ENCODE measurements at places on chromosomes 3 and 15. TPM values are rescaled to one million over a fixed set of nuclear protein-coding genes. Genes with fewer than 3 reads are reported as not detected.

Gene CYP1A2
- total RNA-seq = not detected

Gene SEMA3B
- 6.4 TPM for total RNA-seq

Gene C3orf20
- total RNA-seq = not detected

Gene EBLN2
- total RNA-seq = 4.4 TPM

Gene GMNC
- total RNA-seq = not detected

Gene SH2D7
- not detected for total RNA-seq

Gene P2RY14
- total RNA-seq = not detected

Gene RTP1
- 6.6 TPM for total RNA-seq

Gene GNAI2
- 218 TPM for total RNA-seq

Gene ATXN7
- 21.5 TPM for total RNA-seq

Gene TRNT1
- 49.2 TPM for total RNA-seq

Gene SLC7A14
- total RNA-seq = 0.42 TPM

Gene WDR76
- 31.1 TPM for total RNA-seq

Gene PLA2G4D
- 0.33 TPM for total RNA-seq

Gene TRIM42
- total RNA-seq = not detected

Gene SHISA5
- total RNA-seq = 174 TPM

DNA sequence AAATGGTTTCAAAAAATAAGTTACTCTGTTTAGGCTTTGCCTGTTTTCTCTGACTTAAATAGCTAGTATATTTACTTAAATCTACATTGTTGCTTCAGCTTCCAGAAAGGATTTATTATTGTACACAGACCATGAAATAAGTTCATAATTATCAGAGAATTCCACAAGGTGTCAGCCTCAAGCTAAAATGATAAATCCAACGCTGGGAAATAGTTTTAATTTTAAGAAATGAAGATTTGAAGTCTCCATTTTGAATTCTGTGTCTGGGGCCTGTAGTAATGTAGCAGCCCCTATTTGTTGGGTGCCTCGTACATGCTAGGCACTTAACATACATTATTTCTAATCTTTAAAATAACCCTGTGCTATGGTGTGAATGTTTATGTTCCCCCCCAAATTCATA, 92.6 kb upstream of the KCNMB2 start:
- DNase-seq = no peak

DNA sequence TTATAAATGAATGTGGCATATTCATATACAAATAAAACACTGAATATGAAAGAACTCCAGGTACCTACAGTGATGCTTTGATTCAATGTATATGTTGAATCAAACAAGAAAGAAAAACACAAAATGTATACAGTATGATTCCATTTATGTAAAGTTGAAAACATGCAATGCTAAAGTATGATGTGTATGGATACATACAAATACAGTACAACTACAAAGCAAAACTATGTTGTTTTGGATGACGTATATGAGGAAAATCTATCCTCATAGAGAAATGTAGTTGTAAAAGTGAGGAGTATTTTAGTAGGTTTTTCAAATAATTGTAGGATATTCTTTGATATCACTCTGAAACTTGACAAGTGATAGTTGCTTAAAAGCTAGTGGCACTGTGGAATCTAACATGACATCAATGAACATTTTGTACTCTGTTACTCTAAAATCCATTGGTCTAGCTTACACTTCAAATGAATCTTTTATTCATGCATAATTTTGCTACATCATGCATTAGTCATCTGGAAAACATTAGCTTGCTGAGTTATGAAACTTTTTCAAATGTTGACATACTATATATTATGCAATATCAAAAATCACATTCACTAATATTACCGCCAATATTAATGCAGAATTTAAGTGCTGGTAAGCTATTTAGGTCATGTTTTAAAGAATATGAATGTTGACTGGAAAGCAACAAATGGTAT, 278.1 kb upstream of the CHRNA7 start:
- no peak for DNase-seq

- DNase-seq = no peak
Observed at GRCh38 chr15:80744826-80745225, 34.3 kb upstream of the CEMIP start.

GRCh38 chr15:92822216-92823144, 77.6 kb upstream of the CHD2 start:
- DNase-seq = no peak

DNA sequence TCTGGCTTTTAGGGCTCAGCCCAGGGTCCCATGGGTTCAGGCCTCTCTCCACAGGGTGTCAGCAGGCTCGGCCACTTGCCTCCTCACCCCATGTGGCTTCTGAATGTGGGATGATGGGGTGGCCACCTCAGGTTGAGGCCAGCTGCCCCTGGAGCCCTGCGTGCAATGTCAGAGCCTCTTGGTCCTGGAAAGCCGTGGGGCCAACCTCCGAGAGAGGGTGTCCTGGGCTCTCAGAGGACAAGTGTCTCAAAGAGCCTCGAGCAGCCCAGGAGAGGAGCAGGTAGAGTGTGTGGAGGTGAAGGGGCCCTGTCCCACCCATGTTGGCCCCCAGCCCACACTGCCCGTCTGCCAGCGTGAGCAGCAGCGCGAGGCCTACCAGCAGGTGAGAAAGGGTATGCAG, 86.0 kb downstream of the PLXNA1 start:
- no peak for DNase-seq

- no peak for DNase-seq
Observed at GRCh38 chr3:64848127-64848800, 160.5 kb upstream of the ADAMTS9 start.

GRCh38 chr3:72814308-72814707, 33.9 kb downstream of the SHQ1 start:
- DNase-seq = no peak

- peak; percentile 91 for DNase-seq
Observed at GRCh38 chr15:78739996-78740903, 71.0 kb downstream of the ADAMTS7 start.

DNA sequence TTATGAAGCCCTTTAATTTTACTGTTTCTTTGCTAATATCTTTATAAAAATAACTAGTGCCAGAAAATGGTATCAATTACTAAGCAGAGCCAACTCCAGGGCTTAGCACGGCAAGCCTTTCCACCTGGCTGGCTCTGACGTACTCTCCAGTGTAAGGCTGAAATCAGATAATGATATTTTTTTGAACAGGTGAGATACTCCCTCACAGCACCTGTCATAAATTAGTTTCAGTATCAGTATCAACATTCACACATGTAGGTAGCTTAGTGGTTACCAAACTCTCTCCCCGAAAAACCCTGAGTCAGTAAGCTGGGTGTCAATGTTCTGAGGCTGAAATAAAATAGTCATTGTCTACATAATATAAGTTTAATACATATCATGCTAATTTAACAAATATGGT, 710.1 kb downstream of the SQOR start:
- no peak for DNase-seq

DNA sequence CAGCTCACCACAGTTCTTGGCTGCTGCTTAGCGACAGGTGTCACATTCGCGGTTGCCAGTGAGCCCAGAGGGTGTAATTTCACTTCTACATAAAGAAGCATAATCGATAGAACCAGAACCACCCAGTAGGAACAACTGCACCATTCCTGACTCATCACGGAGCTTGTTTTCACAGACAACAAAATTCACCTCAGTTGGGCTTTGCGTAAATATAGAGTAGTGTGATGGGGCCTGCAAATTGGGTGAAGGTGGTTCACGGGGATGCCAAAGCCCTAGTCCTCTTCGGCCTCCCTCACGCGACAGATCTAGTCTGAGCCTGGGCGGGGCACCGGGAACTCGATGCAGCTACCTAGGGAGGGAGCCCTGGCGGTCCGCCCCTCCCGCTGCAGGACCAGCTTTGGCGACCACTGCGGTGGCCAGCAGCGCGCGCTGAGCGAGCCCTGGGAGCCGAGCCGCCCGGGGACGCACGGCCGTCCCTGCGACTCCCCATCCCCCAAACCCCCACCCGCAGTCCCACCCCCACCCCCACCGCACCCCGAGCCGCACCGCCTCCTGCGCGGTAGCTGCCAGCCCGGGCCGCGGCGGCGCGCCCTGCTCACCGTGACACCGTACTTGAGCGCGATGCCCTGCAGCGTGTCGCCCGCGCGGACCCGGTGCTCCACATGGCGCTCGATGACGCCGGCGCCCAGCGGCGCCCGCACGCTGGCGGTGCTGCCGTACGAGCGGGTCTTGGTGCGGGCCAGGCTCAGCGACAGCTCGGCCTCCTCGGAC, 519 bp downstream of the LYSMD2 start:
- DNase-seq = peak; percentile 60

GRCh38 chr3:14631687-14632441, 19.7 kb upstream of the CCDC174 start:
- no peak for DNase-seq

GRCh38 chr3:149933008-149933407, 37.7 kb downstream of the PFN2 start:
- no peak for DNase-seq

- DNase-seq = no peak
Observed at GRCh38 chr3:136465296-136465695, 215.2 kb downstream of the PCCB start.

GRCh38 chr15:43920254-43920600, 93.4 kb downstream of the WDR76 start:
- DNase-seq = no peak

DNA sequence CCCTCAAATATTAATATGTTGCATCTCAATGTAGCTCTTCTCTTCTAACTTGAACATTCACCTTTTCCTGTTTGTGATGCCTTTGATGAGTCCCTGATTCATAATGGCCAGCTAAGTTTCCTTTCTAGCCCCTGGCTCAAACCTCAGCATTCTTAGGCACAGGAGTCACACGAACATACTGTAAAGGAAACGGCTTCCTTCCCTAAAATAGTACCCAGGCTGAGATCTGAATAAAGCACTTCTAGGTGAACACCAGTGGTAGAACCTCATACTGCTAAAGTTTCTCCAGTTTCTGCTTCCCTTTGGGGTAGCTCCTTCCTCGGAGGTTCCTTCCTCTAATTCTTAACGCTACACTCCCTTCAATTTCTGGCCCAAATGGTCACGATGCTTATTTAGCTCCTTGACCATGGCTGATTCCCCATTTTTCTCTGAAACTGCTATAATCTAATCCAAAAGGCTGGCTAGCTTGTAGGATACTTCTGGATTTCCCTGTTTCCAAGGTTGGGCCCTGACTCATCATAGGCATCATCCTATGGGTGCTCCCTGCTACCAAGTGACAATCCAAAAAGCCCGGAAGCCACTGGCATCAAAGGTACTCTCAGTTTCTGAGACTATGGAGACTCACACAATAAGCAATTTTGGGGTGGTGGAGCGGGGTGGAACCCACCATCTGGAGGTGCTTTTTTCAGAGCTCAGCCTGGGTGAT, 2.4 kb downstream of the ANAPC13 start:
- no peak for DNase-seq

GRCh38 chr3:142857056-142857455, 31.8 kb downstream of the PCOLCE2 start:
- DNase-seq = peak; percentile 76

- DNase-seq = no peak
Observed at GRCh38 chr15:86948719-86949118, 869.0 kb downstream of the AGBL1 start.

DNA sequence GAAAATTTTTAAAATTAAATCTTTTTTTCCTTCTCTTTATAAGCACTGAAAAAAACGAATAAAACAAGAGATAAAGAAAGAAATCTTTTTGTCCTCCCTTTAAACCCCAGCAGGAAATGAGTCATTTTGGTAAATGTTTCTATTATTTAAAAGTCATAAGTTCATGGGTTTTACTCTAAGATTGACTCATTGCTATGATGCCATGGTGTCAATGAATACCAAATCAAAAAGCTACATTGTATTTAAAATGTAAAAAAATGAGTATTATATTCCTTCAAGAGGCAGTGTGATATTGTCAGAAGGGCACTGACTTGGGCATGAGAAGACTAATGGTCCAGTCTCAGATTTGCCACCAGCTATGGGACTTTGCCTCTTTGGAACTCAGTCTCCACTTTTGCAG, 303.4 kb upstream of the DNAJC19 start:
- DNase-seq = no peak

- peak; percentile 39 for DNase-seq
Observed at GRCh38 chr3:158727206-158728060, 4.8 kb downstream of the RARRES1 start.

GRCh38 chr3:22836131-22836530, 367.0 kb upstream of the UBE2E2 start:
- no peak for DNase-seq

- DNase-seq = no peak
Observed at GRCh38 chr3:13575459-13576061, 26.6 kb downstream of the FBLN2 start.

GRCh38 chr3:171565481-171566058, 105.4 kb upstream of the TNIK start:
- no peak for DNase-seq

GRCh38 chr15:91548549-91548948, 305.0 kb upstream of the SLCO3A1 start:
- DNase-seq = no peak

- DNase-seq = no peak
Observed at GRCh38 chr3:194249323-194250097, 101.6 kb downstream of the CPN2 start.

DNA sequence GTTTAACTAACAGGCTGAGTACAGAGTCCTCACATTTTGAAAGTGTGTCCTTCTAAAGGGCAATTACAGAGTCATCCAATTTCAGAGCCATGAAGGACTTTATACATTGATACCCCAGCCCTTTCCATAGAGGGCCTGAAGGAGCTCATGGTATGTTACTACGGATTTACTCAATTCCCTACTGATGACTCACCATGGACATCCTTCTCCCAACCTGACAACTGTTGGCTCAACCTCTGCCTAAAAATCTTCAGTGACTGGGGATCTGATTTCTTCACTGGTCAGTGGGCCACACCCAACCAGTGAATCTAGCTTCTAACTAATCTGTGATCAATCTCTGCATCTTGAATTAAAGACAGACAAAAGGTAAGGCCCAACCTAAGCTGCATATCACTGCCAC, 963.4 kb upstream of the CFAP20DC start:
- DNase-seq = no peak

DNA sequence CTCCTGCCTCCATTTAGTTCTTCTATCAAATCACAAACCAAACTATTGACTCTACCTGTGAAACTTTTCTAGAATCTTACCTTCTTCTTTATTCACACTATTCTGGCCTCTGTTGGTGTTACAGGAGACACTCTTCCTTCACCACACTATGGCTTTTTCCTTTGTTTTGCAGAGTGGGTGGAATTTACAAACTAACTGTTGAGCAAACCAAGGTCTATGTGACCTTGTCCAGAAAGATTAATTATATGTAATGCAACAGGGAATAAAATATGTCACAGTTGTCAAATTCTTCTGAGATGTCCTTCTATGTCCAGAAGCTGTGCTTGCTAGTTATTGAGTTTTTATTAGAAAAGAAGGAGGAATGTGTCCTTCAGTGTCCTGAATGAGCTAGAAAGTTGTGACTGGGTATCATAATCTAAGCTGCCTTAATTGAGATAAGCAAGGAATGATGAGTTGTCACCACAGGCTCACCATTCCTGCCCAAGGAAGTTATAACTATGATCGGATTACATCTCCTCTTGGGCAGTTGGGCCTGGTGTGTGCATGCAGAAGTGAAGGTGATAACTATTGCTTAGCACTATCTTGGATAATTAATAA, 21.7 kb downstream of the ARL14 start:
- no peak for DNase-seq

GRCh38 chr3:4021162-4021561, 221.9 kb downstream of the LRRN1 start:
- DNase-seq = no peak

- DNase-seq = peak; percentile 21
Observed at GRCh38 chr15:31453558-31454318, 127.1 kb downstream of the KLF13 start.

- DNase-seq = no peak
Observed at GRCh38 chr3:108130701-108131474, 40.1 kb upstream of the CD47 start.

- DNase-seq = no peak
Observed at GRCh38 chr3:126461450-126462070, 14.1 kb downstream of the ZXDC start.

GRCh38 chr3:72461787-72462186, 386.5 kb downstream of the SHQ1 start:
- no peak for DNase-seq
